Activated CD4-positive, alpha-beta T cell treated with anti-CD3 and anti-CD28 coated beads, Interleukin-2, amount 50 U/mL, for 24 hours (primary cell): ENCODE measurements at places on chromosomes 11 and 22.

- DNase-seq: no peak
Measured at GRCh38 chr22:36776722-36777121, 803 bp upstream of the IFT27 start.

DNA sequence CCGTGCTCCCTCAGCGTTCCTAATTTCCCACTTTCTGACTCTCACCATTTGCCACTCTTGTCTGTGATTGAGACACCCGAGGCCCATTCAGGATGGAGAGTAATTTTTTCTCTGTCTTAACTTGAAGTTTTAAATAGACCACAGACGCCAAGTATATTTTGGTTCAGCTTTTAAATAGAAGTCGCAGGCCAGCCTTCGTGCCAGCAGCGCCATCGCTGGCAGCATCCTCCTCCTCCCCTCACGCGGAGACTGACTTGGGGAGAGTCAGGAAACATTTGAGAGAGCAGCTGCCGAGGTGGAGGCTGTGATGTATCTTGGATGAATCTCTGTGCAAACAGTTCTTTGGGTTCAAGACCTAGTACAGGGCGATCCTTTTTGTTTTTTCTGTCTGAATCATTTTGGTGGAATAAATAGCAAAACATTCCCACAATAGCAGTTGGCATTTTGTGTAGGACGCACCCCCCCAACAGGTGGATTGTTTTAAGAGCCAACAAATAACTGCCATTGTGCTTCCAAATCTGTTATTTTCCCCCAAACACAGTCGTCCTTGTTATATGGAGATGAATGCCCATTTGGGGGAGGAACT is 889 bp upstream of the DMC1 start:
- DNase-seq: peak; percentile 4

DNA sequence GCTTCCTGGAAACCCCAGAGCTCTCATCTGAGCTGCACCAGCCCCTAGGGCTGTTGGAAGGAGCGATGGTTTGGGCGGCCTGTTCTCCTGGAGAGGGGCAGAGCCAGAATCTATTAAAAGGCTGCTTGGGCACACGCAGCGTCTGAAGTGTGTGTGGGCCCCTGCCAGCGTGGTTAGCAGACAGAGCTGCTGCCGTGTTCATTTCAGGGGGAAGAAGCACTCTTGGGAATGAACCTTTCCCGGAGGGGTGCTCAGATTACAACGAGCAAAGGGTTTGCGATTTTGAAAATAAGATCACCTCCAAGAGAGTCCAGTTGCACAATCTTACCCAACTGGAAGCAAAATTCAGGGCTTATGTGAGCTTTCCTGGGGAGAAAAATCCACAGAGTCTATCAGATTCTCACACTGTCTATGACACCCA is 12.9 kb downstream of the ANO1 start:
- no peak for DNase-seq

- no peak for DNase-seq
Measured at GRCh38 chr11:108933630-108934029, 268.8 kb downstream of the DDX10 start.

DNA sequence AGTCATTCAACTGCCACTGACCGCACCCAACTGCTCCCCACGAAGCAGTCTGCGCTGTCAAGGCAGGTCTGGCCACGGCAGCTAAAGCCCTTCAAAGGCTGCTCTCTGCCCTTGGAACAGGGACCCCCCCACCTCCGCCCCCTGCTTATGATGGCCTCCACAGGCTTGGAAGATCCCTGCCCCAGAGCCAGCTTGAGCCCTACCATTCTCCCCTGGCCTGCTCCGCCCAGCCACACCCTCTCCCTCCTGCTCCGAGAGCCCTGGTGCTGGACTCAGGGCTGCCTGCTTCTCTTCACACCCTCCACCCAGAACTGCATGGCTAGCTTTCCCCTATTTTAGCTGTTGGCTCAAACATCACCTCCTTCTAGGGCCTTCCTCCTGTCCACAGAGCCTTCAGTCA is 19.0 kb downstream of the ZMAT5 start:
- DNase-seq: no peak
